ENCODE measurements at places on chromosomes 11 and 22.

- H3K4me1 ChIP-seq, result no peaks in the 10 kb centered on the region
- no peak for DNase-seq
These were observed 45.4 kb downstream of the YAP1 start for GRCh38 chr11:102155676-102156075.

- peak; percentile 15 for DNase-seq
- no peak within 1 kb of the TSS for H3K27ac ChIP-seq
- H3K4me1 ChIP-seq, result peaks cover 5% of the 10 kb centered on the region
- H3K36me3 ChIP-seq, result no peaks in the 10 kb centered on the region
These were observed at the start of gene TUB for GRCh38 chr11:8080674-8081590. Gene TUB (plus strand): TSS chr11:8081211. CDS start chr11:8081511, 300 bp downstream.

GRCh38 chr11:10072142-10072541 lies 221.9 kb downstream of the SBF2 start:
- H3K27ac ChIP-seq, result no peak overlapping the region
- H3K4me3 ChIP-seq, result no peak overlapping the region
- H3K27me3 ChIP-seq, result no peaks in the 10 kb centered on the region
- DNase-seq, result no peak
- no peaks in the 10 kb centered on the region for H3K4me1 ChIP-seq

GRCh38 chr11:9014826-9015225 lies 11.0 kb upstream of the NRIP3 start:
- H3K4me3 ChIP-seq, result no peak overlapping the region
- no peaks in the 10 kb centered on the region for H3K4me1 ChIP-seq
- no peaks in the 10 kb centered on the region for H3K36me3 ChIP-seq
- no peak for DNase-seq

GRCh38 chr22:47460861-47461260 lies 698.4 kb downstream of the TBC1D22A start:
- H3K4me1 ChIP-seq, result no peaks in the 10 kb centered on the region
- H3K27me3 ChIP-seq, result no peaks in the 10 kb centered on the region
- H3K27ac ChIP-seq, result no peak overlapping the region
- H3K4me3 ChIP-seq, result no peak overlapping the region

Data from natural killer cell (primary cell).